ENCODE measurements at places on chromosomes 13 and 19.

DNA sequence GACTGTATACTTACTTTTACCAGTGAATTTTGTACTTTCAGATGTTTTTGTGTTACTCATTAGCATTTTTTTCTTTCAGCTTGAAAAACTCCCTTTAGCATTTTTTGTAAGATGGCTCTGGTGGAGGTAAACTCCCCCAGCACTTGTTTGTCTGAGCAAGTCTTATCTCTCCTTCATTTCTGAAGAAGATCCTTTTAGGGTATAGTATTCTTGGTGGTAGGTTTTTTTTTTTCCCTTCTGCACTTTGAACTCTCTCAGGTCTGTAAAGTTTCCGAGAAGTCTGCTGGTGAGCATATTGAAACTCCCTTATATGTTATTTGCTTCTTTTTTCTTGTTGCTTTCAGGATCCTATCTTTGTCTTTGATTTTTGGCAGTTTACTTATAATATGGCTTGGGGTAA is 35.1 kb downstream of the IGFL3 start:
- H3K36me3 ChIP-seq = no peaks in the 10 kb centered on the region
- no peaks in the 10 kb centered on the region for H3K4me1 ChIP-seq
- peaks cover 44% of the 10 kb centered on the region for H3K27me3 ChIP-seq

- no peak overlapping the region for H3K27ac ChIP-seq
- H3K4me1 ChIP-seq = no peaks in the 10 kb centered on the region
- no peak for DNase-seq
- no peaks in the 10 kb centered on the region for H3K36me3 ChIP-seq
Observed at GRCh38 chr19:48010932-48011758, 16.7 kb downstream of the ELSPBP1 start.

GRCh38 chr13:72953391-72953965 is 105.3 kb upstream of the KLF5 start:
- DNase-seq = no peak
- no peaks in the 10 kb centered on the region for H3K4me1 ChIP-seq
- H3K4me3 ChIP-seq = no peak overlapping the region
- H3K36me3 ChIP-seq = peaks cover 17% of the 10 kb centered on the region
- no peak overlapping the region for H3K27ac ChIP-seq

DNA sequence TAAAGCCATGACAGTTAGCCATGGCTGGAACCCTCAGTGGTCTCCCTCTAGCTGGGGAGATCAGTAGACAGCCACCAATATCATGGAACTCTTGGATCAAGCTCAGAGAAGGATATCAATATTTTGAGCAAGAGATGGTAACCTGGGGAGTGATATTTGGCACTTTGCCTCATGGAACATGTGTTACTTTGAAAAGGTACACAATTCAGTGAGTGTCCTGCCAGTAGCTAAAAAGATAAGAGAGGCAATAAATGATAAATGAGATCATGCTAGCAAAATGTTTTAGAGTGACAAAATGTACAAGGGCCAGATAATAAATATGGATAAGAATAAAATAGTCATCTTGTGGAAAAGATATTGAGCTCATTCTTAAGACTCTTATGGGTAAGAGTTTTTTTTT is 1618.7 kb downstream of the OLFM4 start:
- no peaks in the 10 kb centered on the region for H3K27me3 ChIP-seq
- no peak overlapping the region for H3K4me3 ChIP-seq
- no peak overlapping the region for H3K27ac ChIP-seq
- no peaks in the 10 kb centered on the region for H3K4me1 ChIP-seq
- no peaks in the 10 kb centered on the region for H3K36me3 ChIP-seq
- no peak for DNase-seq

DNA sequence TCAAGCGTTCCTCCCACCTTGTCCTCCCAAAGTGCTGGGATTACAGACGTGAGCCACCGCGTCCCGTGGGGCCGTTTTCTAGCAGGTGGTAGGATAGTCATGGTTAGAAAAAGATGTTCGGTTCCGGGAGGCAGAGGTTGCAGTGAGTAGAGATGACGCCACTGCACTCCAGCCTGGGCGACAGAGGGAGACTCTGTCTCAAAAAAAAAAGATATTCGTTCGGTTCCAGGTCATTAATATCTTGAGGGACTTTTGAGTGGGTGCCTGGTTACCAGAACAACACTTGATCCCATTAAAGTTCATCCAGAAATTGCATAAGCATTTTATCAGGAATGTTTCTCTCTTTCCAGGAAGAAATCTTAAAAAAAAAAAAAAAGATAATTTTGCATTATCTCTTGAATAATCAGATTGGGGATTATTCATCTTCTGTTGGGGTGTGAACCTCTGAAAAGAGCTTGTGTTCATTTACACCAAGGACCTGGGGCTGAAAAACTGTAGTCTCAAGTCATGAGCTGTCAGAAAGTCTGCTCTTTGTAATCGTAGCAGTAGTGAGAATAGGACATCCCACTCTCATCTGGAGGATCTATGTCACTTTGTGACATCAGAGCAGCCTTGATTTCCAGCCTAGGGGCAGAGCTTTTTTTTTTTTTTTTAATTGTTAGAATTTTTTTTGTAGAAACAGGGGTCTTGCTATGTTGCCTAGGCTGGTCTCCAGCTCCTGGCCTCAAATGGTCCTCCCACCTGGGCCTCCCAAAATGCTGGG is 1.0 kb upstream of the ETHE1 start:
- no peak for DNase-seq
- peak overlapping the region; percentile 64 for H3K27ac ChIP-seq
- peaks cover 8% of the 10 kb centered on the region for H3K36me3 ChIP-seq

DNA sequence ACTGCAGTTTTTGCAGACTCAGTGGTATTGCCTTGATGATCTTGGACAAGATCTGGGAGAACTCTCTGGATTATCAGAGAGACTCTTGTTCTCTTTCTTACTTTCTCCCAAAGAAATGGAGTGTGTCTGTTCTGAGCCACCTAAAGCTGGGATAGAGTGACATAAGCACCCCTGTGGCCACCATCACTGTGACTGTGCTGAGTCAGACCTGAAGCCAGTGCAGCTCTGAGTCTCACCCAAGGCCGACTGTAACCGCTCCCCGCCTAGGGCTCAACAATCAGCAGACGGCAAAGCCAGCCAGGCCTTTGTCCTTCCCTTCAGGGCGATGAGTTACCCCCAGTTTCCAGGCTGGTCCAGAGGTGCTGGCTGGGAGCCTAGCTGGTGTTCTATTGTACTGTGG is 795.6 kb downstream of the UQCRFS1 start:
- H3K27me3 ChIP-seq = no peaks in the 10 kb centered on the region
- H3K4me3 ChIP-seq = no peak overlapping the region
- H3K27ac ChIP-seq = no peak overlapping the region
- no peak for DNase-seq
- no peaks in the 10 kb centered on the region for H3K4me1 ChIP-seq

- no peak overlapping the region for H3K4me3 ChIP-seq
- no peaks in the 10 kb centered on the region for H3K36me3 ChIP-seq
- peaks cover 5% of the 10 kb centered on the region for H3K27me3 ChIP-seq
- DNase-seq = no peak
- no peaks in the 10 kb centered on the region for H3K4me1 ChIP-seq
Observed at GRCh38 chr13:109415057-109415456, 371.3 kb downstream of the IRS2 start.

DNA sequence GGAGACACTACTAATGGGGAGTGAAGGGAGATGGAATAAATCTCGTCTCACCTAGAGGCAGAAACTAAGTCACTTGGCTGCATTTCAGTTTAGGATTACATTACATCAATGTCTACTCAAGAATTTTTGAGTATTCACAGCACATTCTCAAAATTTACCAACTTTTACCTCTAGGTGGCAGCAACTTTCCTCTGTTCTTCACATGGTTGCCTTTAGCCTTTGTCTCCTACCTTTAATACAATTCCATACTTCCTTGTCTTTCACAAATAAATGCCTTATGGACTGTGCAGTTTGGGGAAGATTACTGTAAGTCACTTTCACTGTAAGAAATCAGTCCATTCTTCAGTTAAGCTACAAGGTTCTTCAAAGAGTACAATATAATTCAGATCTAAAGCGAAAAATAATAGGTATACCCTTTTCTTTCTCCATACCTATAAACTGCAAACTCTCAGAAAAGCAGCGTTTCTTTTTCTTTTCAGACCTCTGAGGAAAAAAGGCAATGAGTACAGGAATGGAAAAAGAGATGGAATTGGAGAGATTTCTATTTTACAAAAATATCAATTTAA is 379.4 kb downstream of the KLF12 start:
- H3K27me3 ChIP-seq = no peaks in the 10 kb centered on the region
- H3K27ac ChIP-seq = no peak overlapping the region
- H3K4me3 ChIP-seq = no peak overlapping the region
- no peak for DNase-seq

DNA sequence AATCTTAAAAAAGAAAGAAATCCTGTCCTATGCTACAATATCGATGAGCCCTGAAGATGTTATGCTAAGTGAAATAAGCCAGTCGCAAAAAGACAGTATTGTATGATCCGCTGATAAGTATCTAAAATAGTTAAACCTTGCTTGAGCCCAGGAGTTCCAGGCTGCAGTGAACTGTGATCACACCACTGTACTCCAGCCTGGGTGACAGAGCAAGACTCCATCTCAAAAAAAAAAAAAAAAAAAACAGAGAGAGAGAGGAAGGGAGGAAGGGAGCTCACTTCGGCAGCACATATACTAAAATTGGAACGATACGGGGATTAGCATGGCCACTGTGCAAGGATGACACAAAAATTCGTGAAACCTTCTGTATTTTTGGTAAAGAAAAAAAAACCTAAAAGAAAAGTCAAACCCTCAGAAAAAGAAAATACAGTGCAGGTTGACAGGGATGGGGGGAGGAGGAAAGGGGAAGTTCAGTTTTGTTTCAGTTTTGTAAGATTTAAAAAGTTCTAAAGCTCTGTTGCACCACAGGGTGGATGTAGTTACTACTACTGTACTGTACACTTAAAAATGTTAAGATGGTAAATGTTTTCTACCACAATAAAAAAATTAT is 8.4 kb downstream of the CLASRP start:
- peaks cover 37% of the 10 kb centered on the region for H3K4me1 ChIP-seq
- peak overlapping the region; percentile 51 for H3K27ac ChIP-seq
- peaks cover 43% of the 10 kb centered on the region for H3K36me3 ChIP-seq
- H3K27me3 ChIP-seq = no peaks in the 10 kb centered on the region
- no peak for DNase-seq

DNA sequence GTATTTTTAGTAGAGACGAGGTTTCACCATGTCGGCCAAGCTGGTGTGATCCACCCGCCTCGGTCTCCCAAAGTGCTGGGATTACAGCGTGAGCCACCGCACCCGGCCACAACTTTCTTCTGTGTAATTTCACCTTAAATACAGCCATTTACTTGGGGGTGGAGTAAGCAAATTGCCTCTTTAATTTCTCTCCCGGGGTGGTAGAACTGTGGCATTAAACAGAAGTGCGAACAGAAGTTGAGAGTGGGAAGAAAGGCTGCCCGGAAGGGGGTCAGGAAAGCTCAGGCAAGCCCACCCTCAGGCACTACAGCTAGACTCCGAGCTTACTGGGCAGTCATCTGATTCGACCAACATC is 475 bp upstream of the DNAJC15 start:
- peak overlapping the region; percentile 97 for H3K4me3 ChIP-seq
- H3K36me3 ChIP-seq = peaks cover 7% of the 10 kb centered on the region
- H3K4me1 ChIP-seq = peaks cover 32% of the 10 kb centered on the region
- H3K27me3 ChIP-seq = no peaks in the 10 kb centered on the region
- no peak overlapping the region for H3K27ac ChIP-seq
- DNase-seq = no peak

GRCh38 chr13:26442541-26442940 is 114.9 kb upstream of the WASF3 start:
- H3K4me1 ChIP-seq = no peaks in the 10 kb centered on the region
- H3K27me3 ChIP-seq = peaks cover 3% of the 10 kb centered on the region
- DNase-seq = no peak
- H3K4me3 ChIP-seq = no peak overlapping the region
- no peaks in the 10 kb centered on the region for H3K36me3 ChIP-seq

DNA sequence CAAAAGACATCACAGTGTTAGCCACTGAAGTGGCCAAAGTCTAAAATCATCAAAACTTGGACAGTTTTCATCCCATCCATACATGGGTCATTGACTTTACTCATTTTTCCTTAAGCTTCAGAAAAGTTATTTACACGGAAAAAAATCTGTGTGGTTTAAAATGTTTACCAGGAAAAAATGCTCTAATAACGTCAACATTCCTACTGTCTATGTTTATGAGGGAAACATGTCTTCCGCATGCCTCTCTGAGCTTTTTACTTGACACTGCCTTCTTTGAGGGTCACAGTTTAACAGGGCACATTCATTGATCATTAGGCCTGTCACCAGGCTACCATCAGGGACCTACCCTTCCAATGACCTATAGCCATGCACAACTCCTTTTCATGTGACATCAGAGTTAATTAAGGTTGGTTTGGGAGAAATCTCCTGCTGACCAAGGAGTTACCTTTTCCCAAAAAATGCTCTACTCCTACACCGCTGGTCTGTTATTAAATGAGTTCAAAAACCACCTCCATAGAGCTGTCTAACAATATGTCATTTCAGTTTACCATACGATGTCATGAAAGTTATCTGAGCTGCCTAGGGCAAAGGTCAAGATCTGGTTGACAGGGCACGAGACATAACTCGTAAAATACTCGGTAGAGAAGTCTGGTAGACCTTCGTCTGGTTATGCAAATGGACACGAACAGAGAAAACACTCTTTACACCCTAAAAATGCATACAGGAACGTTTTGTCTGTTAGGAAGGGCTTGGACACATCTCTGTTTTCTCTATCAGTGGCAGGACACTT is 17.8 kb downstream of the FLT1 start:
- peaks cover 14% of the 10 kb centered on the region for H3K27me3 ChIP-seq
- H3K4me3 ChIP-seq = no peak overlapping the region
- no peak overlapping the region for H3K27ac ChIP-seq
- H3K4me1 ChIP-seq = peaks cover 3% of the 10 kb centered on the region
- H3K36me3 ChIP-seq = no peaks in the 10 kb centered on the region

DNA sequence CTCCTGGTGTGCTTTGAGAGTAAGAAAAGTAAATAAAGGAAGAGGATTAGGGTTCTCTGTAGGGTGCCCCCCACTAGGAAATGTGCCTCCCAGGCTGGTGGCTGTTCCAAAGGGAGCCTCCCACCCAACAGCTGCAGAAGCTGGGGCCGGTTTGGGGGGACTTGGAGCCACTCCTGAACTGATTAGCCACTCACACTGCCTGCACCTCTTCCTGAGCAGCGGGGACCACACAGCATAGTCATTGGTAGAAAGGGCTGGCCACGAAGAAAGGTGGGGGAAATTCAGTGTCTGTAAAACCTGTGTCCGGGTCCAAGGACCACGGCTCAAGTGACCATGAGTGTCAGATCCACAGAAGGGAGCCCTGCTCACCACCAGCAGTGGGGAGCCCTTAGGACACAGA is 55.6 kb downstream of the SPACA7 start:
- H3K27me3 ChIP-seq = peaks cover 4% of the 10 kb centered on the region
- no peak overlapping the region for H3K4me3 ChIP-seq
- no peak overlapping the region for H3K27ac ChIP-seq
- H3K36me3 ChIP-seq = no peaks in the 10 kb centered on the region
- H3K4me1 ChIP-seq = no peaks in the 10 kb centered on the region

- H3K36me3 ChIP-seq = peaks cover 79% of the 10 kb centered on the region
- H3K27ac ChIP-seq = no peak overlapping the region
- H3K4me1 ChIP-seq = no peaks in the 10 kb centered on the region
- H3K27me3 ChIP-seq = no peaks in the 10 kb centered on the region
- no peak overlapping the region for H3K4me3 ChIP-seq
Observed at GRCh38 chr13:24495151-24495729, 17.3 kb downstream of the PARP4 start.

GRCh38 chr13:112968910-112969691 is at the start of gene MCF2L:
Gene MCF2L (plus strand): TSS chr13:112969214. CDS start chr13:112969380, 166 bp downstream.
- H3K27ac ChIP-seq = no peak within 1 kb of the TSS
- H3K4me1 ChIP-seq = peaks cover 14% of the 10 kb centered on the region
- no peaks in the 10 kb centered on the region for H3K36me3 ChIP-seq
- H3K4me3 ChIP-seq = peak within 1 kb of the TSS; percentile 64
- DNase-seq = peak; percentile 43
